ENCODE measurements at places on chromosomes 4 and X. TPM values are rescaled to one million over a fixed set of nuclear protein-coding genes. Genes with fewer than 3 reads are reported as not detected.

Gene EXOC1L
- total RNA-seq = not detected

Gene SSX4
- not detected for total RNA-seq

- ATAC-seq = no peak
Measured at GRCh38 chr4:121233982-121234381, 69.9 kb upstream of the TNIP3 start.

GRCh38 chr4:123588631-123589241 is 192.1 kb downstream of the SPRY1 start:
- no peak for ATAC-seq

Gene PITX2
- 0.69 TPM for total RNA-seq

- ATAC-seq = no peak
Measured at GRCh38 chr4:24252121-24252520, 332.2 kb downstream of the DHX15 start.

GRCh38 chr4:2812612-2813354 is 19.9 kb downstream of the SH3BP2 start:
- ATAC-seq = peak; percentile 61

GRCh38 chr4:67332627-67333026 is 212.7 kb downstream of the CENPC start:
- ATAC-seq = peak; percentile 53

DNA sequence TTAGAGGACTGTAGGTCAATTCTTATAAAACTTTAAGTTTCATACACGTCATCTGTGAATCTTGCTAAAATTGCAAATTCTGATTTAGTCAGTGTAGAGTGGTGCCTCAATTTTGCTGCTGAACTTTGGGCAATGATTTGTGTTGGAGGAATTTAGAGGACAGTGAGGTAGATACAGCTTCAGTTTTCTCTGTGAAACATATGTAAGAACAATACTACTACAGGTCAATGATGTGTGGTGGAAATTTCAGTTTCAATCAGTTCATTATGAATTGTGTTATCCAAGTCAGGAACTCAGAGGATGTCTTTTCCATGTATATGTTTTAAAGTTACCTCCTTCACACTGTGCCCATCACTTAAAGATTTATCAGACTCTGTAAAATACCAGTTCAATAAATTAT is 1597.8 kb upstream of the PCDH10 start:
- no peak for ATAC-seq

Gene TREX2
- not detected for total RNA-seq

DNA sequence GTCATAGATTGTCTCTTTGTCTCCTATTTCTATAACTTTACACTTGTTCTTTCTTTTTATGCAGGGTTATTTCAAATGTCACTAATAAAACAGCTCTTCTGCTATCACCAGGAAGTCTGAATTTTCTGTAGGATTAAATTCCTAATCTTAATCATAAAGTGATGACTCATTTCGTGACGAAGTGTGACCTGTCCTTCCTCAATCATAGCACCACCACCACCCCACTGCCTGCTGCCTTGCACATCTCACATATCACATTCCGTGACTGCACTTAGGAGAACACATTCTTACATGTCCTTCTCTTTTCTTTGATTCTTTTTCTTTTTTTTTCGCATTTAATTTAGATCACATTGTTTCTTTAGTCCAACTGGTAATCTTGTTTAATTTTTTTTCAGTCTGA is 57.7 kb upstream of the UGT2B7 start:
- ATAC-seq = no peak

DNA sequence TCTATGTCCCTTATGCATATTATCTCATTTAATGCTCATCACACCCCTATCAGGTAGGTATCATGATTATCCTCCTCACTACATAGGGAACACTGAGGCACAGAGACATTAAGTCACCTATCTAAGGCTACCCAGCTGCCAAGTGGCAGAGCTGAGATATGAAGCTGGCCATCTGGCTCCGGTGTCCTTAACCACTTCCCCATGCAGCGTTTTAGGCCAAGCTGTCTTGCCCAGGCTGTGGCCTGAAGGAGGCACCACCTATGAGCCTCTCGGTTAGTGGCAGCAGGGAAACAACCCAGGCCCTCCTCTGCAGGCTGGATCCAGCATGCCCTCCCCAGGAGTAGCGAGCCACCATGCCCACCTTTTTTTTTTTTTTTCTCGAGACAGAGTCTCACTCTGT is 16.3 kb downstream of the PJA1 start:
- no peak for ATAC-seq

DNA sequence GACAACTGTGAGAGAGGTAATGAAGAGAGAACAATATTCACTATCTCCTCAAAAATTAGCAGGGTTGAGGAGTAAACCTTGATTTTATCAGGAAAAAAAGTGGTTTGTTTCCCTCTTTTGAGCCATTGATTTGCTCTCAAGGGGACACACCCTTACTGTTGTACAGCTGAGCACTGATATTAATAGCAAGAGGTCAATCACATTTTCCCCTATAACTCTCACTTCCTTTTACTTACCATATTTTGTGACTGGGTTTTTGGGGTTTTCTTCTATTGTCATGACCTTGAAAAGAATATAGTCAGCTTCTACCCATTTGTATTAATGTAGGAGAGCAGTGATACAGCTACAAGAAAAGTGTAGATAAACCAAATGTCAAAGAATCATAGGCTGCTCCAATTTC is 70.2 kb upstream of the LONRF3 start:
- no peak for ATAC-seq

Gene GPRASP3
- total RNA-seq = 1.3 TPM

Gene PABPC1L2B
- 0.64 TPM for total RNA-seq

GRCh38 chrX:31091819-31092218 is 20.0 kb upstream of the FTHL17 start:
- no peak for ATAC-seq

Gene SHROOM2
- total RNA-seq = 6.1 TPM

Gene STAG2
- 37.7 TPM for total RNA-seq

Gene TMPRSS11E
- total RNA-seq = 0.23 TPM
